ENCODE measurements at places on chromosomes 7 and 10. TPM values are rescaled to one million over a fixed set of nuclear protein-coding genes. Genes with fewer than 3 reads are reported as not detected.

Gene MRPS16
- 95.5 TPM for total RNA-seq

Gene SEC24C
- 55.1 TPM for total RNA-seq

Gene IFIT1
- 9.8 TPM for total RNA-seq

Gene HOXA6
- total RNA-seq, result not detected

Gene MSS51
- total RNA-seq, result 9.6 TPM

Gene MAD1L1
- total RNA-seq, result 13.5 TPM

Gene CYP2C8
- total RNA-seq, result not detected

Gene ACSM6
- total RNA-seq, result 0.30 TPM

Gene PDK4
- total RNA-seq, result 49.0 TPM

Gene TRIM50
- total RNA-seq, result not detected

Gene GRM3
- total RNA-seq, result 0.22 TPM

Gene DYDC2
- total RNA-seq, result not detected

Gene GOLGA7B
- 0.54 TPM for total RNA-seq

Gene CDC14C
- not detected for total RNA-seq

Gene SLC26A5
- total RNA-seq, result not detected

Gene ATG9B
- total RNA-seq, result 0.13 TPM

Gene SORCS1
- 0.43 TPM for total RNA-seq

Gene LIPM
- not detected for total RNA-seq

Gene GSTK1
- total RNA-seq, result 208 TPM

Gene ITPRID1
- total RNA-seq, result not detected

Gene SLC18A3
- total RNA-seq, result not detected

Gene RELN
- total RNA-seq, result 0.57 TPM

Gene CDK1
- total RNA-seq, result 0.35 TPM

Gene OPN1SW
- not detected for total RNA-seq

Gene IL15RA
- total RNA-seq, result 3.9 TPM

Gene ADGRA1
- 0.19 TPM for total RNA-seq

Gene RNF148
- 0.48 TPM for total RNA-seq

Gene CPA2
- total RNA-seq, result not detected

Gene GDF2
- total RNA-seq, result not detected

Gene SYT15B
- total RNA-seq, result 4.6 TPM

Gene PAPSS2
- total RNA-seq, result 4.6 TPM

Gene FAM25G
- not detected for total RNA-seq

Gene TNKS2
- total RNA-seq, result 15.9 TPM

Gene PNLIPRP1
- total RNA-seq, result not detected

Gene FAS
- 5.1 TPM for total RNA-seq

Gene FXYD4
- total RNA-seq, result not detected

Gene ANKRD30A
- not detected for total RNA-seq

Gene PIP
- total RNA-seq, result not detected

Gene MINDY4
- 2.1 TPM for total RNA-seq

Gene SFRP4
- total RNA-seq, result 15.0 TPM

Gene PLOD3
- total RNA-seq, result 43.9 TPM

Gene ADAM22
- 3.4 TPM for total RNA-seq

Gene VAX1
- not detected for total RNA-seq

Gene PDZD7
- total RNA-seq, result 0.40 TPM

Gene OPALIN
- total RNA-seq, result not detected

Gene AKR1D1
- total RNA-seq, result not detected

Data from cardiac septum (tissue), 1 donor.